Activated T-cell treated with anti-CD3 and anti-CD28 coated beads, Interleukin-2, amount 50 U/mL, for 24 hours (primary cell): ENCODE measurements at places on chromosomes 2 and 18.
A peak's percentile ranks its signal among the peaks of the same experiment; 100 is the strongest.

DNA sequence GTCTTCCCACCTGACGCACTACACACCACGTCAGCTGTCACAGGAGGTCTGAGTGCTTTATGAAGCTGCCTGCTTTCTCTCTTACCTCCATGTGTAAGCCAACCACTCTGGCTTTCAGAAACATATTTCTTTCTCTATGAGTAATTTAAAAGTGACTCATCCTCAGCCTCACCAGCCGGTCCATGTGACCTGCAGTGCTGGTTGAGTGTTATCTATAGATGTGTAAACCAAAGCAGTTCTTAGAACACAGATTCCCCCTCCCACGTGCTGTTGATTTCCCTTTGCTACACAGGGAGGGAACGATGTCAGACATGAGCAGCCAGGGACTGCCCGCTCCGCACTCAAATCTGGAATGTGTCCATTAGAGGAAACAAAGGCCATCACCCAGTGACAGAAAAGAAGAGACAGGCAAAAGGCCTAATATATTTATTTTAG lies 157.8 kb downstream of the BCL2 start:
- H3K4me1 ChIP-seq: peaks cover 93% of the 10 kb centered on the region
- no peaks in the 10 kb centered on the region for H3K27me3 ChIP-seq
- H3K36me3 ChIP-seq: peaks cover 34% of the 10 kb centered on the region

DNA sequence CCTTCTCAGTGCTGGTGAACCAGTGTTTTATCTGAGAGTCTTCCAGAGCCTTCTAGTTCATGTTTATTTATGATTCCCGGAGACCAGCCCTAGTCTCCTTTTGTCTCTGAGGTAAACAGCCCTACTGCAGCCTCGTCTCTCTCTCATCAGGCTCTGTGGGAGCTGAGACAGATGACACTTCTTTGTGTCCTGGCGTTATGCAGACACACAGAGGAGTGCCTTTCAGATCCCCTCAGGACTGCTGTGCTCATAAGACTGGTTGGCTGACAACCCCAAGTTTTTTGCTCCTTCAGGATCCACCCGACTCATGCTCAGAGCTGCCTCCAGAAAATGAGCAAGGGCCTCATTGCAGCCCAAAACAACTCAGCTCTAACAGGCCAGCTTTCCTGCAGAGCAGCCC lies 523.8 kb upstream of the SPHKAP start:
- H3K27me3 ChIP-seq: no peaks in the 10 kb centered on the region
- no peaks in the 10 kb centered on the region for H3K36me3 ChIP-seq
- H3K27ac ChIP-seq: no peak overlapping the region
- H3K4me1 ChIP-seq: no peaks in the 10 kb centered on the region

GRCh38 chr18:33957707-33958106 lies 267.0 kb downstream of the NOL4 start:
- no peaks in the 10 kb centered on the region for H3K4me1 ChIP-seq
- H3K4me3 ChIP-seq: no peak overlapping the region
- no peak for DNase-seq
- no peak overlapping the region for H3K27ac ChIP-seq
- no peaks in the 10 kb centered on the region for H3K27me3 ChIP-seq

DNA sequence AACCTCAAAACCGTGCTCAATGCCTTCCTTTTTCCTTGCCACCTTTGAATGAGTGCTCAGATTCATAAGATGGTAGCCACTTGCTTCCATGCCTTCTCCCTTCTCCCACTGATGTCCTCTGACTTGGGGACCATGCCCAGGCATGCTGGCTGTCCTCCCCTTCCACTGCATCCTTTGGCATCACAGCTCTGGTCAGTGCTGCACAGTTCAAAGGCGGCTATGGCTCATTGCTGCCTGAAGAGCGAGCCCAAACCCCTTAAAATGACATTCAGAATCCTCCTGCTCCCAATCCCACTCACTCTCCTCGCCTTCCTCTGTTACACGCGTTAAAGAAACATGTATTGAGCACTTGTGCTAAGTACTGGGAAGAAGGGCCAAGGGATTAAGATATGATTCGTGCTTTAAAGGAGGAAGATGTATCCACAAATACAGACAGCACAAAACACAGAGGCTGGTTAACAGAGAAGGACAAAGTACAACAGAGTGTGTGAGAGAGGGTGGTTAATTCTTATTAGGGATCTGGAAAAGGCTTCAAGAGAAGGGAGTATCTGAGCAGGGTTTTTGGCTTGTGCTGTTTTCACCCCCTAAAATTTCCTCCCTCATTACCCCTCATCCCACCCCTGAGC lies 81.8 kb downstream of the CERKL start:
- no peak overlapping the region for H3K27ac ChIP-seq
- no peaks in the 10 kb centered on the region for H3K36me3 ChIP-seq
- peaks cover 4% of the 10 kb centered on the region for H3K27me3 ChIP-seq
- peaks cover 2% of the 10 kb centered on the region for H3K4me1 ChIP-seq

- peak; percentile 13 for DNase-seq
- H3K27me3 ChIP-seq: no peaks in the 10 kb centered on the region
- peaks cover 87% of the 10 kb centered on the region for H3K4me1 ChIP-seq
Measured at GRCh38 chr18:77074431-77074830, 58.2 kb downstream of the MBP start.

GRCh38 chr18:73835656-73836364 lies 311.8 kb downstream of the FBXO15 start:
- no peak for DNase-seq
- no peak overlapping the region for H3K27ac ChIP-seq
- H3K36me3 ChIP-seq: no peaks in the 10 kb centered on the region
- no peaks in the 10 kb centered on the region for H3K27me3 ChIP-seq
- H3K4me3 ChIP-seq: no peak overlapping the region

DNA sequence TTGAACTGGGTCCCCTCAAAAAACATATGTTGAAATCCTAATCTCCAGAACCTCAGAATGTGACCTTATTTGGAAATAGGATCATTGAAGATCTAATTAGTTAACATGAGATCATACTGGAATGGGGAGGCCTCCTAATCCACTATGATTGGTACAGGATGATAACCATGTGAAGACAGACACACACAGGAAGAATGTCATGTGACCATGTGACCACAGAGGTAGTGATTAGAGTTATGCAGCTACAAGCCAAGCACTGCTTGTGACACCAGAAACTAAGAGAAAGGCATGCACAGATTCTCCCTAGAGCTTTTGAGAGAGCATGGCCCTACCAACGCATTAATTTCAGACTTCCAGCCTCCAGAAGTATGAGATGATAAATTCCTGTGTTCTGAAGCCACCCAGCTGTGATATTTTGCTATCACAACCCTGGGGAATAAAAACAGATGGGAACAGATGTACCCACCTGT lies 47.0 kb upstream of the TGIF1 start:
- H3K27ac ChIP-seq: no peak overlapping the region
- peaks cover 27% of the 10 kb centered on the region for H3K4me1 ChIP-seq
- H3K4me3 ChIP-seq: no peak overlapping the region
- no peak for DNase-seq
- H3K27me3 ChIP-seq: no peaks in the 10 kb centered on the region

DNA sequence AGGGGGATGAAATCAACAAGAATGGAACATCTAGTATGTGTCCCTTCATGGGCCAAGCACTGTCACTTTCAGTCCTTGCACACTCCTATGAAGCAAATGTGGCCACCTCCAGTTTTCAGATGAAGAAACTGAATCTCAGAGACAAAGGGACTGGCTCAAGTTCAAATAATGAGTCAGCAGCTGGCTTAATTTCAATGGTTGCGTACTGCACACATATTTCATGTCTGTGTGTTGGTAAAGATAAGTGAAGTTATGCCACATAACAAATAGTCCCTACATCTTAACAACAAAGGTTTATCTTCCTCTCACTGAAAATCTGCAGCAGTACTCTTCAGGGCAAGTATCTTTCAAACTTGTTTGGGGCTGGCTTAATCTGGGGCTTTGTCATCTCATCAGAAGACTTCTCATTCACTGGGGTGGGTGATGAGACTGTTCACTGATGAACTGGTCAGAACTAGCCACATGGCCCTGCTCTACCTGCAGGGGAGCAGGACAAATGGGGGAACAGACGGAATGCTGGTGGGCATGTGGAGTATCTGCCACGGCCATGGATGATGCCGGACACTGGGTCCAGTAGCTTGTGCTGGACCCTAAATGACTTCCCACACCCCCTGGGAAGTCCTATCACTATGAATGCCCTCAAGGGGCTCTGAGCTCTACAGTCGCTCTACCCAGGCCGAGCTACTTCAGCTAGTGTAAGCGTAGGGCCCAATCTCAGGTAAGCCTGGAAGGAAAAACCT lies 263.2 kb downstream of the CYP26B1 start:
- H3K4me3 ChIP-seq: no peak overlapping the region
- H3K27me3 ChIP-seq: peaks cover 4% of the 10 kb centered on the region
- H3K36me3 ChIP-seq: no peaks in the 10 kb centered on the region
- H3K4me1 ChIP-seq: no peaks in the 10 kb centered on the region
- no peak overlapping the region for H3K27ac ChIP-seq
- no peak for DNase-seq
